ENCODE measurements at places on chromosomes 5 and 9. TPM values are rescaled to one million over a fixed set of nuclear protein-coding genes. Genes with fewer than 3 reads are reported as not detected.
A peak's percentile ranks its signal among the peaks of the same experiment; 100 is the strongest.

DNA sequence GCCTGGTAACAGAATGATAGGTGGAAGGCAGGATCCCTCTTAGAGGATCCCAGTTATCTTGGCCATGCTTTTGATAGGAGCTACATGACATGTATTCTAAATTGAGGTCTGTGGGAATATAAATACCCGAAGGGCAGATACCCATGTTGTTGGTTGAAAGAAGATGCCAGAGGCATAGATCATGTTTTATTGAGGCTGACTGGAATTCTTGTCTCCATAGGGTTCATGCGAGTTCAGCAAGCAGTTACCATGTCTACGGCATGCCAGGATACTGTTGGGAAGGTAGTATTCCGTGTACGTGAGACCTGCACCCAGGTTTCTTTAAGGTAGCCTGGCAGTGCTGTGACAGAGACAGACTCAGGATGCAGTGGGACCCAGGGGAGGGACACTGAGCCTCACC lies 230.7 kb downstream of the NR3C1 start:
- DNase-seq = no peak

GRCh38 chr5:54717870-54718269 lies 200.3 kb downstream of the SNX18 start:
- no peak for DNase-seq

GRCh38 chr5:4928409-4928808 lies 211.7 kb upstream of the ADAMTS16 start:
- DNase-seq = no peak

DNA sequence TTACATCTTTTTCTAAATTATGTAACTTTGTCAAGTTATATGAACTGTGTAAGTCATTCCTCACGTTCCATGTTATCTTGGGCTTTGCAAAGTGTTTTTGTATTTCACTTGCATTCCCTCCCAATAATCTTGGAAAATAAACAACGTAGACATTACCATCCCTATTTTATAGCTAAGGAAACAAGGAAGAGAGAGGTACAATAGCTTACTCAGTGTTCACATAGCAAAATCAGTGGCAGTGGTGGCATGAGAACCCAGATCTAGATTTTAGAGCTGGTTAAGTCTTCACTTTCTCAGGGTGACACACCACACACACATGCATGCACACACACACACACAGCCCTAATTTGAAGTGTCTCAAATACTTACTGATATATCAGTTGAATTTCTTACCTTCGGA lies 34.1 kb downstream of the NSA2 start:
- DNase-seq = no peak

- DNase-seq = no peak
These were observed 423.7 kb downstream of the ANXA1 start for GRCh38 chr9:73575101-73576060.

GRCh38 chr5:82772281-82772680 lies 304.9 kb downstream of the TMEM167A start:
- no peak for DNase-seq

DNA sequence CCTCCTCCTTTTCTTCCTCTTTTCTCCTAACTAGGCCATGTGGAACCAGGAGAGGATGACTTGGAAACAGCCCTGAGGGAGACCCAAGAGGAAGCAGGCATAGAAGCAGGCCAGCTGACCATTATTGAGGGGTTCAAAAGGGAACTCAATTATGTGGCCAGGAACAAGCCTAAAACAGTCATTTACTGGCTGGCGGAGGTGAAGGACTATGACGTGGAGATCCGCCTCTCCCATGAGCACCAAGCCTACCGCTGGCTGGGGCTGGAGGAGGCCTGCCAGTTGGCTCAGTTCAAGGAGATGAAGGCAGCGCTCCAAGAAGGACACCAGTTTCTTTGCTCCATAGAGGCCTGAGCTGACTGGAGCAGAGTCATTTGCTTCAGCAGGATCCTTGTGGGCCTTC lies 13.7 kb downstream of the NUDT2 start:
- DNase-seq = no peak

GRCh38 chr5:43348861-43349363 lies 35.7 kb upstream of the HMGCS1 start:
- DNase-seq = no peak

GRCh38 chr9:115462623-115463022 lies 344.7 kb upstream of the TNC start:
- no peak for DNase-seq

DNA sequence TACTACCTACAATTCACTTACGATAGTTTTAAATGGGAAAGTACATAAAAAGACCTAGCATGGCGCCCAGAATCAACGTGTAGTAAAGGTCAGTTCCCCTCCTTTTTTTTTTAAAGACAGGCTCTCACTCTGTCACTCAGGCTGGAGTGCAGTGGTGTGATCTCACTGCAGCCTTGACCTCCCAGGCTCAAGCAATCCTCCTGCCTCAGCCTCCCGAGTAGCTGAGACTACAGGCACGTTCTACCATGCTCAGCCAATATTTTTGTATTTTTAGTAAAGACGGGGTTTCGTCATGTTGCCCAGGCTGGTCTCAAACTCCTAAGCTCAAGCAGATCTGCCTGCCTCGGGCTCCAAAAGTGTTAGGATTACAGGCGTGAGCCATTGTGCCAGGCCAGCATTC lies 40.7 kb upstream of the MTMR12 start:
- no peak for DNase-seq

GRCh38 chr5:173963182-173963838 lies 25.7 kb upstream of the C5orf47 start:
- no peak for DNase-seq

- no peak for DNase-seq
These were observed 31.9 kb upstream of the JADE2 start for GRCh38 chr5:134493461-134494055.

GRCh38 chr5:67998709-67999261 lies 216.8 kb upstream of the PIK3R1 start:
- DNase-seq = peak; percentile 26

DNA sequence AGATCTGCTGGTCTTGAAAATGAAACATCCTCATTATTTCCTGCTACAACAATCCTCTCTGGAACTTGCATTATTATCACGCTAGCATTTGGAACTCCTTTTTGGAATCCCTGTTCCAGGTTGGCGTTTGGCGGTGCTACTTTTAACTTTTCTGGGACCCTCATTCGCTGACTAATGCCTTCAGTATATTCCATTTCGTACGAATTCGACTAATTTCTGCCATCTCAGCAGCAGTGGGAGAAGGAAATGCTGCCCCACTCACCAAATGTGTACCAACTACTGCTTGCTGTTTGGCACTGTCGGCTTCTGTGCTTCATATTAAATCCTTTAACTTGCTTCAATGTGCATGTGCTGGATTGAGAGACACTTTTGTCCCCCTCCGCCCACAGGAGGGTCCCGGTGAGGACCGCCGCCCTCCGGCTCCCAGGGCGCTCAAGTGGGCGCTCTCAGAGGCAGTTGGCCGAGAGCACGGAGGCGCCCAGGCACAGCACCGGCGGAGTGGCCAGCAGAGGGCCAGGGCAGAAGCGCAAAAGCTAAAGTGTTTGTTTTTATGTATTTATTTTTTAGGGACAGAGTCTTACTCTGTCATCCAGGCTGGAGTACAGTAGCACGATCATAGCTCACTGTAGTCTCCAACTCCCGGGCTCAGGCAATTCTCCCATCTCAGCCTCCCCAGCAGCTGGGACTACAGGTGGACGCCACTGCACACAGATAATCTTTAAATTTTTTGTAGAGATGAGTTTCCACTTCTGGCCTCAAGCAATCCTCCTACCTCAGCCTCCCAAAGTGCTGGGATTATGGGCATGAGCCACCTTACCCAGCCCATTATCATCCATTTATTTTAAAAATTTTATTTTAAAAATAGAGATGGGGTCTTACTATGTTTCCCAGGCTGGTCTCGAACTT lies 11.9 kb downstream of the PDE6A start:
- no peak for DNase-seq

- no peak for DNase-seq
These were observed 53.7 kb upstream of the FABP6 start for GRCh38 chr5:160175438-160176218.

GRCh38 chr5:43256261-43256966 lies 56.8 kb downstream of the HMGCS1 start:
- DNase-seq = no peak

DNA sequence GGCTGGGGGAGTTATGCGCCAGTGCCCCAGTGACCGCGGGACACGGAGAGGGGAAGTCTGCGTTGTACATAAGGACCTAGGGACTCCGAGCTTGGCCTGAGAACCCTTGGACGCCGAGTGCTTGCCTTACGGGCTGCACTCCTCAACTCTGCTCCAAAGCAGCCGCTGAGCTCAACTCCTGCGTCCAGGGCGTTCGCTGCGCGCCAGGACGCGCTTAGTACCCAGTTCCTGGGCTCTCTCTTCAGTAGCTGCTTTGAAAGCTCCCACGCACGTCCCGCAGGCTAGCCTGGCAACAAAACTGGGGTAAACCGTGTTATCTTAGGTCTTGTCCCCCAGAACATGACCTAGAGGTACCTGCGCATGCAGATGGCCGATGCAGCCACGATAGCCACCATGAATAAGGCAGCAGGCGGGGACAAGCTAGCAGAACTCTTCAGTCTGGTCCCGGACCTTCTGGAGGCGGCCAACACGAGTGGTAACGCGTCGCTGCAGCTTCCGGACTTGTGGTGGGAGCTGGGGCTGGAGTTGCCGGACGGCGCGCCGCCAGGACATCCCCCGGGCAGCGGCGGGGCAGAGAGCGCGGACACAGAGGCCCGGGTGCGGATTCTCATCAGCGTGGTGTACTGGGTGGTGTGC lies at the start of gene RXFP3:
RXFP3 (plus strand) TSS at position 6 of the 636 bp plus-strand sequence; CDS start at position 361, 355 bp downstream.
- DNase-seq = no peak

GRCh38 chr9:128361296-128361985 lies 9.7 kb upstream of the URM1 start:
- no peak for DNase-seq

DNA sequence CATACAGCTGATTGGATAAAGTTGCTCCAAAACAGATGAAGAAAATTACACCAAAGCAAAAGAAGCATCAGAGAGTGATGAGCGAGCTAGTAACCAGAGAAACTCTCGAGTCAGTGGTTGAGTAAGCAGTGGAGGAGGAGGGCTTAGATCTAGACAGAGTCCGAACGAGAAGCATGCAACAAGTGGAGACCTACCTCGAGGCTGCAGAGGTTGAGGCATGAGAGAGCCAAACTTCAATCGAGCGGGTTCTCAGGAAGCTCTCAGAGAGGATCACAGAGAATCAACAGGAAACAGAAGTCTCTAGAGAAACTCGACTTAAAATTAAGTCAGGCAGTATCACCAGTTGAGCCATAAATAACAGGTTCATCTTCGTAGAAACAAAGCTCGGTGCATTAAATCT lies 6.1 kb downstream of the RUSC2 start:
- DNase-seq = no peak

DNA sequence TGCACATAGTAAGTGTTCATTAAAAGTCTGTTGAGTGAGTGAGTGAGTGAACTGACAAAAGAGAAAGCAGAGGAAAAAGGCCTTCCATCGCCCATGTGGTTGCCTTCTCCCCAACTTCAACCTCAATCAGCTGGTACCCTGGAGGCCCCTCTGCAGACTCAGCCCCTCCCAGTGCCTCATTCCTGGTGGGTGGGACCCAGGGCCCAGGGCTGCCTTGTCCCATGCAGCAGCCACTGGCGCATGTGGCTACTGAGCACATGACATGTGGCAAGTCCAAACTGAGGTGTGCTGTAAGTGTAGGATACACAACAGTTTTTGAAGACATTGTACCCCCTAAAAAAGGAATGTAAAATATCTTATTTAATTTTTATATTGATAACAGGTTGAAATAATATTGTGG lies 29.6 kb downstream of the NDUFA8 start:
- DNase-seq = no peak

DNA sequence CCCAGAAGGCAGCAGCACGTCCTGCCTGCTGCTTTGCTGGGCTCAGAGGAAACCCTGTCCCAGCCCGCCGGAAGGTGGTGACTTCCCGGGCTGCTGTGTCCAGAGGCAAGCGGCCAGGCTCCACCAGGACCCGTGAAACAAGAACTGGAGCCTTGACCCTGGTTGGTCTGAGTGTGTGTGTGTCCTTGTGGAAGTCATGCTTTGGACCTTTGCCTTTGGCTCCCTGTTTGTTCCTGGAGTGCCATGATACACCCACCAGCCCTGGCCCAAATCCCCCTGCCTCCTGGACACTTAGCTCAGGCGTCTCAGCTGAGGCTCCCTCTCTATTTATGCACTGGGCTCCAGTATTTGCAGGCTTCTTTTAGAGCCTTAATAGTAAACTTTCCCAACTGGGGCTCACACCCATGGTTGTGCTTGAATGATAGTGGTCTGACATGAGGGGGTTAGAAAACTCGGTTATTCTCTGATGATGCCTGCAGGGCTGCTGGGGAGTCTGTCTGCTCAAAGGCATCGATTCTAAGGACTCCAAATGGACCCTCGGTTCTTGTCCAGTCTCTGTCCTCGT lies 72.2 kb downstream of the C9orf50 start:
- DNase-seq = no peak

DNA sequence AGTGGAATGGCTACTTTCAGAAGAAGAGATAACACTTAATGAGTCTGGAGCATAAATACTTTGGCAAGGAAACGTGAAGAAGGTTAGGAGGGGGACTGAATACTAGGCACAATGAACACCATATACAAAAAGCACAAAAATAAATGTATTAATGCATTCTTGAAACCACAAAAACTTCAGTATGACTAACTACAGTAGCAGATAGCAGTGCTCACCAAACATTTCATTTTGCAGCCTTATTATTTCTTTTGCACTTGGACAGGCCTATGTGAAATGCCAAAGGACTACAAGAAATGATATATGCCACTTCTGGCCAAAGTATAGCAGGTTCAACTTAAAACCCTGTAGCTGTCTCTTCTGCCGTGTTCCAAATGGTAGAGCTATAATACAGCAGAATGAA lies 26.3 kb downstream of the UBQLN1 start:
- no peak for DNase-seq

DNA sequence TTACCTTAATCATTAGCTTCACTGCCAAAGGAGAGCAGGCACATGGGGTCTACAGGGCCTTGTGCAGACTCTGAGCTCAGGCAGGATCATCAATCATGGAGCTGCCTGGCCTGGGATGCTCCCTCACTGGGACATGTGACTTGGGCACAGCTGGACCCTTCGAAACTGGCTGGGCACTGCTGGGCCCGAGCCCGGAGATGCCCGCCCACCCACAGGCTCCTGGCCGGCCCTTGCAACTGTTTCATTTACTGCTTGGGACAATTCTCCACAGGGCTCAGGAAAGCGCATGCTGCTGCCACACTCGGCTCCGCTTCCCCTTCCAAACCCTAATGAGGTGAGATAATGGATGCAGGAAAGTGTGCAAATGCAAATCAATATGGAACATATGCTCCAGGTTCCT lies 387.5 kb downstream of the TRIM36 start:
- no peak for DNase-seq

- DNase-seq = no peak
These were observed 66.9 kb downstream of the MAN2A1 start for GRCh38 chr5:109756543-109757185.

GRCh38 chr5:44827681-44828080 lies 18.9 kb downstream of the MRPS30 start:
- DNase-seq = no peak

- no peak for DNase-seq
These were observed at the start of gene PTPRD for GRCh38 chr9:10612641-10613398. Gene PTPRD (minus strand): TSS chr9:10613002.

Gene ZNF883
- 2.7 TPM for total RNA-seq

Gene NUTM2F
- total RNA-seq = not detected

Gene FBXL7
- 8.6 TPM for total RNA-seq

Gene OBP2B
- total RNA-seq = 0.30 TPM

Gene RAPGEF1
- total RNA-seq = 23.1 TPM

Gene SPARC
- total RNA-seq = 3,092 TPM

Gene LCN10
- total RNA-seq = not detected

Gene PGM5
- 13.8 TPM for total RNA-seq

Gene IL7R
- 2.0 TPM for total RNA-seq

Gene SH3RF2
- total RNA-seq = 9.8 TPM

Gene GPRIN1
- 4.8 TPM for total RNA-seq

Gene PCDHGC4
- total RNA-seq = 5.3 TPM

Gene FOXD4L3
- not detected for total RNA-seq

All from skin of body (tissue), 3 donors.